Hematopoietic multipotent progenitor cell treated with erythropoietin and hydrocortisone succinate and interleukin-3 and kit ligand, for 8 days (in vitro differentiated cells): ENCODE measurements at places on chromosomes 16 and 17.

GRCh38 chr16:78675951-78676792, 576.7 kb downstream of the WWOX start:
- DNase-seq: no peak

- DNase-seq: peak; percentile 59
Measured at GRCh38 chr16:68086336-68086841, 1.2 kb downstream of the NFATC3 start.

- no peak for DNase-seq
Measured at GRCh38 chr16:72068930-72069329, 5.9 kb downstream of the HPR start.

- no peak for DNase-seq
Measured at GRCh38 chr16:85451641-85452363, 161.3 kb upstream of the GSE1 start.

- DNase-seq: no peak
Measured at GRCh38 chr17:69427486-69428197, 13.1 kb downstream of the MAP2K6 start.

DNA sequence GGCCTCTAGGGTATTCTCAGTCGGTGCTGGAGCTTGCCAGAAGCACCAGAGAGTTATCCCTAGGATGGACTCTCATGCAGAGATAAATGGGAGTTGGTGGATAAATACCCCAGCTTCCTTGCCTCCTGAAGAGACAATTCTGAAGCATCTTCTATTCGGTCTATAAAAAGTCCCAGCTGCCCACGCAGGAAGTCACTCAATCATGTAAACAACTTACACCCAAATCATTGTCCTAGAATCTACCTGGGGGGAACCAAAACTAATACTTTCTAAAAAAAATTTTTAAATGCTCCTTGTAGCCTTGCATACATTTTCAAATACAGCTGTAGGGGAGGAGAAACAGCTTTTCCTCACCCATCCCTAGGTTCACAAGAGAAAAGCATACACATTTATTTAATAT, 66.6 kb upstream of the ELAC2 start:
- DNase-seq: no peak

DNA sequence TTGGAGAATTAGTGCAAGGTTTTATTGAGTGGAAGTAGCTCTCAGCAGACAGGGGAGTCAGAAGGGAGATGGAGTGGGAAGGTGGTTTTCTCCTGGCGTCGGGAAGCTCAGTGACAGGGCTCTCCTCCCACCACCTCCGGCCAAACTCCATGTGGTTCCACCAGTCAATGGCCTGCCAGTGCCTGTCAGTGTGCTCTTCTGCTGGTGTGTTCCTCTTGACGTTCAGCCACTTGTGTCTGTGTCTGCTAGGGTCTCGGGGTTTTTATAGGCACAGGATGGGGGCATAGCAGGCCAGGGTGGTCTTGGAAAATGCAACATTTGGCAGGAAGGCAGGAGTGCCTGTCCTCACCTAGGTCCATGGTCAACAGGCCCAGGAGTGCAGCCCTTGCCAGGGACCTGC, 506.7 kb upstream of the KIF2B start:
- DNase-seq: no peak

GRCh38 chr17:77142689-77143088, 1.9 kb downstream of the SEC14L1 start:
- DNase-seq: no peak

DNA sequence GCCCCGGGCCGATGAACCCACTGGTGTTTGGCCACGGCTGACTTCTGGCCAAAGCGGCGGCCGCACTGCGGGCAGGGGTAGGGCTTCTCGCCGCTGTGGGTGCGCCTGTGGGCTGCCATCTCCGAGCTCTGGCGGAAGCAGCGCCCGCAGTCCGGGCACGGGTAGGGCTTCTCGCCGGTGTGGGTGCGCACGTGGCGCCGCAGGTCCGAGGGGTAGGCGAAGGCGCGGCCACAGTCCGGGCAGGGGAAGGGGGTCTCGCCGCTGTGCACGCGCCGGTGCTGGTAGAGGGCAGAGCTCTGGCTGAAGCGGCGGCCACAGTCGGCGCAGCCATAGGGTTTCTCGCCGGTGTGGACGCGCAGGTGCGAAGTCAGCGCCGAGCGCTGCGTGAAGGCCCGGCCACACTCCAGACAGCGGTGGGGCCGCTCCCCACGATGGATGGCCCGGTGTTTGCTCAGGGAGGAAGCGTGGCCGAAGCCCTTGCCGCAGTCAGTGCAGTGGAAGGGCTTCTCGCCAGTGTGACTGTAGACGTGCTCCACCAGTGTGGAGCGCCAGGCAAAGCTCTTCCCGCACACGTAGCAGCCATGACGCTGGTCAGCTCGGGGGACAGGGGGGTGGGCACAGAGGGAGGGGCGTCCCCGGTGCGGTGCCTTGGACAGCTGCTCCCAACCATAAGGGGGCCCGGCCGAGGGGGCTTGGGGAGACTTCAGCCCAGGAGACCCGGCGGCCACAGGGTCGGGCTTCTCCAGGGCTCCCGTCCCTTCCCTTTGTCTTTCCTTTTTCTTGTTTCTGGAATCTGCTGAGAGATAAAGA, 2.7 kb downstream of the ZNF764 start:
- DNase-seq: no peak

GRCh38 chr17:41315204-41315794, at the start of gene KRTAP17-1:
Gene KRTAP17-1 (minus strand): TSS chr17:41315710. CDS start chr17:41315650, 60 bp downstream.
- no peak for DNase-seq

GRCh38 chr17:48494335-48494734, 36.5 kb downstream of the HOXB1 start:
- DNase-seq: no peak

- no peak for DNase-seq
Measured at GRCh38 chr17:77632619-77633018, 325.9 kb upstream of the TNRC6C start.

- DNase-seq: no peak
Measured at GRCh38 chr17:55117164-55117563, 147.6 kb upstream of the HLF start.

DNA sequence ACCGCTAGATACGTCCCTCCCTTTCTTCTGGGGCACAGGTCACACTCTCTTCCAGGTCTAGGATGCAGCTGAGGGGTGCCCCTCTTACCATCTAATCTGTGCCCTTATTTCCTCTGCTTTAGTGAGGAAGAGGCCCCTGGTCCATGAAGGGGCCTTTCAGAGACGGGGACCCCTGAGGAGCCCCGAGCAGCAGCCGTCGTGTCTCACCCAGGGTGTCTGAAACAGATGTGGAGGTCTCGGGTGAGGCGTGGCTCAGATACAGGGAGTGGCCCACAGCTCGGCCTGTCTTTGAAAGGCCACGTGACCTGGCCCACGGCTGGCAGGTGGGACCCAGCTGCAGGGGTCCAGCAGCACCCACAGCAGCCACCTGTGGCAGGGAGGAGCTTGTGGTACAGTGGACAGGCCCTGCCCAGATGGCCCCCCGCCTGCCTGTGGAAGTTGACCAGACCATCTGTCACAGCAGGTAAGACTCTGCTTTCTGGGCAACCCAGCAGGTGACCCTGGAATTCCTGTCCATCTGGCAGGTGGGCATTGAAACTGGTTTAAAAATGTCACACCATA, 15.6 kb downstream of the SCGB1C2 start:
- DNase-seq: no peak

DNA sequence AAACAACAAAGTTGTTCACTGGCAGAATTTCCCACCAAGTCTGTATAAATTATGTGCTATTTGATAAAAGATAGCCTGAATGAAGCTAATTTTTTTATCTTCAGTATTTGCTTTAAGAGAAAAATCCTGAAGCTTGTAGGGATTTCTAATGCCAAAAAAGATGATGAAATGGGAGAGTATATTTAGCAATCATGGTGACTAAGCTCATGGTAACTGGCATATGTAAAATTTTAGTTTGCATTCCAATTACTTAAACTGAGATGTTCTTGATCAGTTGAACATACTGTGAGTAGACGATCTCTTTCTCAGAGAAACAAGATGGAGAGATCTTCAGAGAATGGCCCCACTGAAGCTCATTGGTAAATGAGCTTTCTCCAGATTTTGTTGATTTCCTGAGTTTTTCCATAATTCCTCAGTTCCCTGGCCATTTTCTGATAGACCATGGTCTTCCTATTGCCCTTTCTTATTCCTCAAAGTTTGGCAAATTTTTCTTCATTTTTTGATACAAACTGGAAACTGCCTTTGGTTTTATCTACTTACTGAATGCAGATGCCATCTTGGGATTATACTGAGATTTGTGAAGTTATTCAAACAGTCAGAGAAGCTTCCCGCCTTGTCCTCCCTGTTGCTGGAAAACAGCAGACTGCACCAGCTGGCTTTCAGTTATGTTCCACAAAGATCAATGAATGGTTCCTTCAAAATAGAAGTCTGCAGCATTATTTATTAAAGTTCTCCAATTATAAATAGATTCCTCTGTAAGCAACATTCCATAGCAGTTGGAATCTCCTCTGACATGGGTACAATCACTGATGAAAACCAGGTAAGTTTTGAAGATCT, 68.3 kb upstream of the ALOX12 start:
- DNase-seq: no peak

DNA sequence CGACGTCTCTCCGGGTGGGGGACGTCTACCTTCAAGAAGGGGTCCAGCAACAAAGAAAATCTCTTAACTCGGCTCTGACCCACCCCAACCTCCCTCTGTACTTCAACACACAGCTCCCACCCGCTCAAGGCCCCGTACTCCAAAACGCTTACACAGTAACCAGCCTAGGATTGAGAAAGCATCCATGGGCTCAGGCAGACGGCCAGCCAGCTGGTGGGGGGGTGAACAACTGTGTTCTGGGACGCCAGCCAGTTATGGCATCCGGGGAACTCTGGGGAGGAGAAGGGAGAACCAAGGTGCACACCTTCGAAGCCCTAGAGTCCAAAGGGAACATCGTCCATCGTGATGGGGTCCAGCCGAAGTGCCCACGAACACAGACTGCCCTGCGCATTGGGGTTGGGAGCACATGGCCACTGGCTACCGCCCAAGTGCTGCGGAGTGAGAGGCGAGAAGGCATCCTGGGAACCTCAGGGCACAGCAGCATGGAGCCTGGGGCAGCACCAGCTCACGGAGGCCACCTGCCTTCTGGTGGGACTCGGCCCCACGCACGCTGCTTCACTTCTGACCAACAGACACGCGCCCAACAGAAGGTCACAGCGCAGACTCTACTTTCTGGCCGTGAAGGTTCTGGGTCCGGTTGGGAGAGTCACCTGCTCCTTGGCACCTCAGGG, 14.3 kb downstream of the SLC16A3 start:
- DNase-seq: no peak

GRCh38 chr16:27847030-27847550, 216.4 kb downstream of the GSG1L start:
- no peak for DNase-seq

DNA sequence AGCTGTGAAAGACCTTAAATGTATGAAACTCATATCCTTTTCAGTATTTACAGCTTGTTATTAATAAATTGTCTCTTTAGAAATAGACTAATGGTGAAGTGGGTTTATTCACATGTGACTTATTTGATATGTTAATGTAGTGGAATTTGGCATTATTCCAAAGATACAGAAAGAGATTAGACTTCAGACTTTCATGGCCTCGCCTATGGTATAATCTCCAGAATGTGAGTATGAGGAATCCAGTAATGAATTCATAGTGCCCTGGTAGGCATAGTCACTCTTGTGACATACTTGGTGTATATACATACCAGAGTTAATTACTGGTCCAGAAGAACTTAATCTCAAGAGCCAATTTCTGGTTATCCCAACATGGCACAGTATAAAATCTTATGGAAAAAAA, 72.7 kb downstream of the OMG start:
- DNase-seq: peak; percentile 34

GRCh38 chr17:29629839-29630238, 7.1 kb upstream of the CORO6 start:
- DNase-seq: no peak

DNA sequence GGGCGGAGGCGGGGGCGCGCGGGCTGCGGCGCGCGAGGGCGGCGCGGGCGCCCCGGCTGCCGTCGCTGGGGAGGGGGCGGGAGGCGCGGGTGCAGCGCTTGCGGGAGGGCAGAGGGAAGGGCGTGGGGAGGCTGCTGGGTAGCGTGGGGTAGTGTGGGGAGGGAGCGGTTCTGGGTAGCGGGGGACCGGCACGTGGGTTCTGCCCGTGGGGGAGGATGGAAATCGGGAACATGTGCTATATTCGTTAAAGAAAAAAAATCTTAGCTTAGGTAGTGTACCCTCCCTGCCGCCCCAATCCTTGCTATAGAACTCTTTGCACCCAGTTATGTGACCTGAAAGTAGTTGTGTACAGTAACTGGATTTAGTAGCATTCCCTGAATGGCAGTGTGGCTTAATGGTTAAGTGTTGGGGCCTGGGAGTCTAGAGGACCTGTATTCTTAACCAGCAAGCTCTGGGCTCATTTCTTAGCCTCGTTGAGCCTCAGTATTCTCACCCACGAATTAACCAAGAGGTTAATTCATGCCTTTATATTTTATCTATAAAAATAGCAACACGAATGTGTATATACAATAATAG, 646 bp downstream of the RABEP1 start:
- peak; percentile 44 for DNase-seq

GRCh38 chr16:51757505-51757904, 606.4 kb upstream of the SALL1 start:
- no peak for DNase-seq

GRCh38 chr16:63385714-63386432, 1349.6 kb upstream of the CDH8 start:
- no peak for DNase-seq

DNA sequence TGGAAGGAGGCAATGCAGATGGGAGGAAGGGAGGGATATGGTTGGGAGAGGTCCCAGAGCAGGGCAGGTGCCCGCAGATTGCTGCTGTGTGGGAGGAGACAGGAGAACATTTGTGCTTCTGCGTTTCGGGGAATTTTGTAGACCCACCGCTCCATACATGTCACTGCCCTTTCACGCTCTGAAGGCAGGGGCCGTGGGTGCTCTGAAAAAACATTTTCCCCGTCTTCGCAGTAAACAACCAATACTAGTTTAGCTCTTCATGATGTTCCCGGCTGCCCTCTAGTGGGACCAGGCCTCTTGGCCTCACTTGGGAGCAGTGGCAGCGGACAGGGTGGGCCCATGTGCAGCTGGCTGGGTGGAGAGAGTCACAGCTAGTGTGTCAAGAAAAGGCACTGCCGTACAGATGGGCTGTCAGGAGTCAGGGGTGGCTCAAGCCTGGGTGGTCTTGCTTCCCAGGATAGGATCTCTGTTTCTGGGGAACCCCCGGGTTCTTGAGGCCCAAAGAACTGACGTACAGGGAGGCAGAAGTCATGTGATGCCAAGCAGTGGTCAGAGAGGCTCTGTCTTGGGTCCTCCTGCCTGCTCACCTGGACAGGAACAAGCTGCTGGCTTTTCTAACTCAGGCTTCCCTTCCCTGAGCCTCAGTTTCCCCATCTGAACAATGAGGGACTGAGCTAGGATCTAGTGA, 46.5 kb upstream of the CPNE2 start:
- DNase-seq: peak; percentile 59
